ENCODE measurements at places on chromosomes 2 and 18.

DNA sequence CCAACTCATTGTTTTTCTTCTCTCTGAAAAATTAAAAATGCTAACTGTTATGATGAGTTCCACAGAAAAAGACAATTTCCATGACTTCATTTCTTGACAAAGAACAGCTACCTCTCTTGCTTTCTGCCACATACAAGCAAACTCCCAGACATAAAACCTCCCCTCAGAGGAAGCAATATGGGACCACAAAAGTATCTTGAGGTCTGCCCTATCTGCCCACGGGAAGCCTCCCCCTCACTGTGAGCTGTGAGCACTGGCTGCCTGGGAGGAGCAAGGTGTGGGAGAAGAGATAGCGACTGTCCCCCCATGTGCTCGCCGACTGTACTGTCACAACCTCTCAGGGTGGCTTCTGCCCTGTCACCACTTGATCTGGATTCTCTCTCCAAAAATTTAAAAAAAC, 69.7 kb upstream of the NRP2 start:
- DNase-seq = peak; percentile 26

GRCh38 chr2:53668624-53669026, 99.0 kb upstream of the CHAC2 start:
- no peak for DNase-seq

DNA sequence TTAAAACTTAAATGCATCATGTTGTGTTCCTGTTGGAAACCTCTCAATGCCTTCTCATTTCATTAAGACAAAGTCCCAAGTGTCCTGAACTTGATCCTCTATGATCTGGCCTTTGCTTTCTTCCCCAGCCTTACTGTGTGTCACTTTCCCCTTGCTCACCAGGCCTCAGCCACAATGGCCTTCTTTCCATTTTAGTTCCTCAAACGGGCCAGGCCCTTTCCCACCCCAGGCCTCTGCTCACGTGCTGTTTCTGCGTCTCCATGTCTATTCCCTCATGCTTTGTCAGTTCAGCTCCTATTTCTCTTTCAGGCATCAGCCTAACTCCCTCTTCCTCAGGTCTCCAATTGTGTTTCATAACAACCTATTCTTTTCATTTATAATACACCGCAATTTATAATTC, 19.5 kb downstream of the CXCR4 start:
- DNase-seq = peak; percentile 16

GRCh38 chr18:32629981-32630700, 142.7 kb downstream of the KLHL14 start:
- DNase-seq = no peak

DNA sequence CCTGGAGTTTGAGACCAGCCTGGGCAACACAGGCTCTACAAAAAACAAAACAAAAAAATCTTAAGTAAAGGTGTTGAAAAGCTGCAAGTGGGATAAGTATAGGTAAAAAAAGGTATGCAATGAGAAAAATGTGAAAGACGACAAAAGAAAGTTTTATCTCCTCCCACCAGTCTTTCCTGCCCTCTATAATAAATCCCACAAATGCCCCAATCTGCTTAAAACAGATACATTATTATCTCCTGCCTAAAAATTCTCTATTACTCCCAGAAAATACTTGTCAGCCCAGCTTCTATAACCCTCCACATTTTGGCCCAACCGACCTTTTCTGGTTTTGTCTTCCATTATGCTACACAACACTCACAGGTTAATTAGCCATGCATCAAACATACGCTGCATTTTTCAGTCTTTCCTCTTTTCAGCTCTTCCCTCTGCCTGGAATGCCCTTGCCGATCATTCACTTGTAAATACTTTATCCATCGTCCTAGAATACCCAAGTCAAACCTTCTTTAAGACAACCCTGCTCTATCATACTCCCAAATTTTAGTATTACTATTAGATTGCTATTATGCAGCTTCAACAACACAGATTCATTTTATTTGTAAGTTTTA, 10.8 kb downstream of the ASXL2 start:
- DNase-seq = no peak

- peak; percentile 15 for DNase-seq
Measured at GRCh38 chr2:119407430-119408220, 24.0 kb upstream of the TMEM37 start.

GRCh38 chr18:37714691-37715090, 149.1 kb upstream of the CELF4 start:
- no peak for DNase-seq

DNA sequence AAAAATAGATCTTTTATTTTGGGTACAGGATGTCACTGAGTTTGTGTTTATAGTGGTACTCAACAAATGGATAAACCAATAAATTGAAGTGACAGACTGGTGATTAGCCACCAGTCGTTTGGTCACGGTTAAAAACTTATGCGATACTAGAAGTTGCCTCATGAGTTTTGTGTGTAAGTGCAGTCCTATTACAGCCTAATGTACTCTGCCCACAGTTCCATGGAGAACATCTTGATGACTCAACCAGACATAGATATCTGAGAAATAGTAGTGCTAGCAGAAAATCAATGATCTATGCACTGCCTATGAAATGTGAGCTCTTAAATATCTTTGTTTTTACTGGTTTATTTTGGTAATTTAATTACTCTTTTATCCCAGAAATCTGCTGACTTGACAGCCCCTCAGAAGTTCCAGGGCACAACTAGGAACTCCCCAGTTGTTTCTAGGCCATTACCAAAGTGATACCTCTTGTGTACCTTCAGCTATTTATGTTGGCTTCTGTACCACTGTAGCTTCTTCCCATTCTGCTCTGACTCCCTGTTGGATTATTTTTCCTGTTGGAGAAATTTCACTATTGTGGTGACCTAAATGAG, 209.1 kb upstream of the KCNJ3 start:
- DNase-seq = no peak

DNA sequence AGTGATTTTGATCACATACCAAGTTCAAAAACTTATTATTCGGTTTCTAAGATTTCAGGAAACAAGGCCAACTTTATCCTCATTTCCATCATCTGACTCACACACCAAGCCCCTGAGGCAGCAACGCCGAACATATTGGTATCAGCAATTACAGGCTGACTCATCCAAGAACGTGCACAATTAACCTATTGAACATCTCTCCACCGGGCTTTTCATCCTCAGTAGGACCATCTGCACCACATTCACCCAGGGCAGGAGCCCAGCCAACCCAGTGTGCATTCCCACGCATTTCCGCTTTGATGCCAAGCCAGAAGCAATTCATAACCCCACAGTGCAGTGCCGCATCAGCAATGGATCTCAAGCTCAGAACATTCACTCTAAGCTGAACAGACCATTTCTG, 52.9 kb downstream of the SCG2 start:
- DNase-seq = no peak

DNA sequence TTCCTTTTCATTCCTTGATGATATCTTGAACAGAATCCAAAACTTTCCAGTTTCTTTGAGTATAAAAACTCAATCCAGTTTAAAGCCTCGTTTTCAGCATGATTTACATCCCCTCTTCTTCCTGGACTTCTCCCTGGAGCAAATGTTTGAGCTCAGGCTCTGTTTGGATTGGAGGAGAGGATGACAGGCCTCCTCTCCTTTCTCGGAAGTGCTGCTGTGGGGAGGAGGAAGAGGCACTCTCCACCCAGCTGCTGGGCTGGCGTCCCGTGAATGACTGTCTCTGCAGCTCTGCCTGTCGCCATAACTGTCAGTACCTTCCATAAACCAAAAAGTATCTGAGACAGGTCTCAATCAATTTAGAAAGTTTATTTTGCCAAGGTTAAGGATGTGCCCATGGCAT, 238.2 kb upstream of the AGAP1 start:
- DNase-seq = no peak

- no peak for DNase-seq
Measured at GRCh38 chr2:34316788-34317187, 717.7 kb upstream of the FAM98A start.

- peak; percentile 9 for DNase-seq
Measured at GRCh38 chr2:140863713-140864112, 1267.1 kb downstream of the LRP1B start.

DNA sequence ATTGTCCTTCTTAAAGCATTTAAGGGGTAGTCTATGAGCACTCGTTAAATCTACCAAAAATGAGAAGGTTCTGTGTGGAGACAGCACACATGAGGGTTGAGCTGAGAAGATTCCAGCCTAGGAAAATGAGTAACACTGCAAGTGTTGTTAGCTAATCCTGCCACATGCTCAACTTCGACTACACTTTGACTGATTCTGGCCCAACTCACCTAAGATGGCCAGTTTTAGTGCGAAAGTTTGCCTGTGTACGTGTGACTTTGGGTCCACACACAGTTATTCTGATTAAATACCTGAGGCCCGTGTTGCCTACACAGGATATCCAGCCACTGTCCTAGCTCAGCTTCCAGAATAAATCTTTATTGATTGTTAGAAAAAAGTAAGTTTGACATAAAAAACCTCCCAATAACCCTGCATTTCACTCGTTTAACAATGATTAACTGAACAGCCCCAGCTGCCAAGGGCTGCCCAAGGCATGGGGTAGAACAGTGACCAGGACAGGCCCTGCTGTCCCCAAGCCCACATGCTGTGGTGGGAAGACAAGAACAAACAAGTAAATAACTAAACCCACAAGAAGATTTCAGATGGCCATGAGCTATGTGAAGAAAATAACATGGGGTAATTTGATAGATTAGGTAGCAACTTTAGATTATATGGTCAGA, 14.7 kb upstream of the CERS6 start:
- DNase-seq = no peak

GRCh38 chr18:30457156-30457555, 585.4 kb downstream of the DSC3 start:
- no peak for DNase-seq

GRCh38 chr18:58015065-58015780, 28.8 kb upstream of the NEDD4L start:
- no peak for DNase-seq

DNA sequence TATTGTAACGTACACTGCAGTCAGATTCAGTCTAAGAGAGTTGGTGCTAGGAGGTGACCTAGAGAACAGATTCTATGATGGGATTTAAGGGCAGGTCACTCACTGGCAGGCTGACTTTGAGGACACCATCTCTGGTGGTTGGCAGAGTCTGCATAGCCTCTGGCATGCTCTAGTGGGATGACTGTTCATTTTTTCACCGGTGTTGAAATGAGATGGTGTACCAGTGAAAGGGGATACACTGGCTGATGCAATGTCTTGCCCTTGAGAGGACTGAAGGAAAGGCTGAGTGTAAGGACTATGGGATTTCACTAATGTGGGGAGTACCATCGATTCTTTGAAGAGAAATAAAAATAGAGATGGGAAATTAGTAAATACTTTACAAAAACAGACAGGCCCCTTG, 186.9 kb upstream of the PIEZO2 start:
- no peak for DNase-seq

GRCh38 chr2:152466041-152466440, 131.1 kb downstream of the FMNL2 start:
- no peak for DNase-seq
